Stimulated activated CD4-positive, alpha-beta T cell treated with anti-CD3 and anti-CD28 coated beads, TNF-alpha, amount 100 ng/mL, for 48 hours (primary cell): ENCODE measurements at places on chromosomes 12 and 14.

DNA sequence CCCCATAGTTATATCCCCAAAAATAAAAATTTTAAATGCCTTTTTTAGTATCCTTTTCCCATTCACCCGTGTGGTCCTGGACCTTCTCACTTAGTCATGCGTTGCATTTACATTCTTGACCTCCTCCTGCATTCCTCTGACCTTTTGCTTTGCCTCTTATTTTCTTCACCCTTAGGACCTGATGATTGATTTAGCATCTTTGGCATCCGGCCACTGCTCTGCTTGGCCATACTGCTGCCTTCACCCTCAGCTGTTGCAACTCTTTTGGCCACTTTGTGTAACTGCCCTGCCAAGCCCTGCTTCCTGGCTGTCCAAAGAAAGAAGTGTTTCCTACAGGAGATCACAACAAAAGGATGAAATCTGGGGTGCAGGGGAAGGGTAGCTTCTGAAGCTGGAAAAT lies 48.8 kb upstream of the SLC38A4 start:
- no peak for DNase-seq

DNA sequence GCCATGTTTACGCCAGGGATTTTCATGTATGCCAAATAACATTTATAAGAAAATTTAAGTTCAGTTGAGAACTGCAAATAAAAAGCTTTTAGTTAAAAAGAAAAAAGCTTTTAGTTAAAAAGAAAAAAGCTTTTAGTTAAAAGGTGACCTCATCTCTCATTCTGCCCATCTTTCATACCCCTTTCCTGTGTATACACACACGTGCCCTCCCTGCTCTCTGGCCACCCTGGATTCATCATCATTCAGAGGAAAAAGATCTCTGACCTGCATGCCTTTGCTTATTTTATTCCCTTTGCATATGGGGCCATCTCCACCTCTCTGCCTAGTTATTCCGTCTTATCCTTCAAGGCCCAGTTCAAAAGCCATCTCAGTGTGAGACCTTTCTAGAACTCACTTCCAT lies 38.1 kb upstream of the CDK17 start:
- DNase-seq: no peak

- DNase-seq: no peak
Observed at GRCh38 chr14:25308244-25308643, 258.3 kb upstream of the STXBP6 start.

GRCh38 chr12:51911788-51912711 lies 4.7 kb downstream of the ACVRL1 start:
- DNase-seq: no peak

DNA sequence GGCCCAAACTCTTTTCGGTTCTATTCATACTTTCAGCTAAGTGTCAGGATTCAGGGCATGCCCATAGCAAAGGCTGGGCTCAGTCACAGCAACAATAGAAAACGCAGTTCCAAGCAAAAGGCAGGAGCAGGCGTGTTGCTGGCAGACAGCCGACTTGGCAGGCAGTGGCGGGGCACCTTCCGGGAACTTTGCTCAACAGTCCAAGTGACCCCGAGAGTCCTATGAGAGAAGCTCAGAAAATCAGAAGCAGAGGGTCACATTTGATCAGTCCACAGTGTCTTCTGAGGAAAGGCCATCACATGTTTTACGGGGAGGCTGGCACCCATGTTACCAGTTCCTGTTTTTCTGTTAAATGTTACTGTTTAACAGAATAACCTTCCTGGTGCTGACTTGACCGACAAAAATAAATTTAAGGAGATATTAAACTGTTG lies 115.0 kb downstream of the DACT1 start:
- DNase-seq: no peak

DNA sequence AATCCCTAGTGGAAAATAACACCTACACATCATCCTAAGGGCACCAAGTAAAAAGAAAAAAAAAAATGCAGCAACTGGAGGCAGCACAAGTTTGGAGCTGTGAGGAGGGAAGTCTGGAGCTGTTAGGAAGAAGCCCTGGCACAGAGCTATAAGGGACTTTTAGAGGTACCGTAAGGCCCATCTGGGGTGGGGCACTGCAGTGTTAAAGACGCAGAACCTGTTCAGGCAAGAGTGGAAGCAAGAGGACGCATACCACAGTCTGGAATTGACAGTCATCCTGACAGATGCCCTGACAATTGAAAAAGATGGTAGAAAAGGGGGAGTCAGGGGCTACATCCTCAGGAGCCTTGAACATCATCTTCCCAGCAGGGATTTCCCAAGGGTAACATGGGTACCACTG lies 195.9 kb upstream of the PLEKHG7 start:
- no peak for DNase-seq

- no peak for DNase-seq
Observed at GRCh38 chr12:6536894-6537579, 2.7 kb downstream of the GAPDH start.

GRCh38 chr14:103071544-103072251 lies 12.3 kb upstream of the LBHD2 start:
- no peak for DNase-seq

DNA sequence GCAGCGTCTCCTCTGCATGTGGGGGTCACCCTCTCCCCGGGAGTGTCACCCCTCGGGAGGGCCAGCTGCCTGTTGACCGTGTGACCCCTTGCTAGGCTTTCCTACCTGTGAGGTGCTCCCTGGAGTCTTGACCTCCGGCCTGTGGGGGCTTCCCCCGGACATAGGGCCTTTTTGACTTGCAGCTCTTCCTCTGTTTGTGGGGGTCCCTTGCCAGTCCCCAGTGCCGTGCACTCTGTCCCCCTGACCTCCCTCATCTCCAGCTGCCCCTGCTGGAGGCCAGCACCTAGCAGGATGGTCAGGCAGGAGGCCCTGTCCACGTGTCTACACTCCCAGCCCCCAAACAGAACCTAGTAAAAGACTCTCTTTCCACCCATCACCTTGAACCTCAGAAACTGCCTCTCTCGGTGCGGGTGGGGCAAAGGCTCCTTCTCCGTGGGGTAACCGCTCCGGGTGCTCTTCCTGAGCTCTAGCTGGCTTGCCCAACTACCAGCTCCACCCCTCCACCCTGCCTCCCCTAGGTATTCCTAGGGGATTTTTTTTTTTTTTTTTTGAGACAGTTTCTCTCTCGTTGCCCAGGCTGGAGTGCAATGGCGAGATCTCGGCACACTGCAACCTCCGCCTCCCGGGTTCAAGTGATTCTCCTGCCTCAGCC lies 810 bp downstream of the AACS start:
- no peak for DNase-seq

DNA sequence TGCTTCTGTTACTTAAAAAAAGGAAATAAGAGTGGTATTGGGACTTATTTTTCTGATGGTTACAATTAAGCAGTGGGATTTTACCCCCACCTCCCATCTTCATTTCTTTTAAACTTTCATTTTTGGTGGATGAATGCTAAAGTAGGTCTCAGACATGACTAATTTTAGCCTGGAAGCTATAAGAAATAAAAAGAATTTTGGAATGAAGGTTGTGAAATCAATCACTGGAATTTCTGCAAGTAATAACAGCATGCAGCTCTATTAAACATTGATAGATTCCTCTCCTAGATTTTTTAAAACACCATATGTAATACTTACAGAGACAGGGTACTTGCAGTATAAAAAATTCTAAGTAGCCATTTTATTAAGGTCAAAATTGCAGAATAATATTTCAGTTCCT lies 164.2 kb upstream of the CLEC14A start:
- DNase-seq: no peak

- no peak for DNase-seq
Observed at GRCh38 chr14:72603639-72604038, 290.3 kb downstream of the DPF3 start.

DNA sequence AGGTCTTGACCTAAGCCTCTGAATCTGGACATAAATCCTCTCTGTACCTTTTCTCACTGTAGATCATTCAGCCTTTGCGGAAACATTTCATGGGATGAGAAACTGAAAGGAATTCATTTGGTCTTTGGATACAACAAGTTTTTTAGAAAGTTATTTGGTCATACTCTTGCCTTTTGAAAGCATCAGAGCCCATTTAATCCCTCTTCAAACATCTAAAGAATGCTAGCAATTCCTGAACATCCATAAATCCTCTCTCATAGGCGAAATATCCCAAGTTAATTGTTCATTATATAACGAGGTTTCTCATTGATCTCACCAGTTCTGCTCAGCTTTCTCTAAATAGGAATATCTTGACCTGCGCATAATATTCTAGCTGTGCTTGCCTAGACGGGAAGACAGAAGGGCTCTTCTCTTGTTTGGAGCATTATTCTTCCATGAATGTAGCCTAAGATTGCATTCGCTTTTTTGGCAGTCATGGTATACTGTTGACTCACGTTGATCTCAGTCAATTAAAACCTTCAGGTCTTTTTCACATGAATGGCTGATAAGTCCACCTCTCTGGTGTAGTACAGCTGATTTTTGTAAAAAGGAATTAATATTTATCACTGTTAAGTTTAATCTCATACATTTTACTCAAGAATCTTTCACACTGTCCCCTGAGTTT lies 24.1 kb downstream of the NTN4 start:
- no peak for DNase-seq

- DNase-seq: no peak
Observed at GRCh38 chr12:57479043-57479375, 657 bp downstream of the ARHGAP9 start.

- DNase-seq: no peak
Observed at GRCh38 chr14:53523226-53523625, 370.1 kb upstream of the DDHD1 start.

- no peak for DNase-seq
Observed at GRCh38 chr12:89129167-89129870, 223.0 kb downstream of the DUSP6 start.

DNA sequence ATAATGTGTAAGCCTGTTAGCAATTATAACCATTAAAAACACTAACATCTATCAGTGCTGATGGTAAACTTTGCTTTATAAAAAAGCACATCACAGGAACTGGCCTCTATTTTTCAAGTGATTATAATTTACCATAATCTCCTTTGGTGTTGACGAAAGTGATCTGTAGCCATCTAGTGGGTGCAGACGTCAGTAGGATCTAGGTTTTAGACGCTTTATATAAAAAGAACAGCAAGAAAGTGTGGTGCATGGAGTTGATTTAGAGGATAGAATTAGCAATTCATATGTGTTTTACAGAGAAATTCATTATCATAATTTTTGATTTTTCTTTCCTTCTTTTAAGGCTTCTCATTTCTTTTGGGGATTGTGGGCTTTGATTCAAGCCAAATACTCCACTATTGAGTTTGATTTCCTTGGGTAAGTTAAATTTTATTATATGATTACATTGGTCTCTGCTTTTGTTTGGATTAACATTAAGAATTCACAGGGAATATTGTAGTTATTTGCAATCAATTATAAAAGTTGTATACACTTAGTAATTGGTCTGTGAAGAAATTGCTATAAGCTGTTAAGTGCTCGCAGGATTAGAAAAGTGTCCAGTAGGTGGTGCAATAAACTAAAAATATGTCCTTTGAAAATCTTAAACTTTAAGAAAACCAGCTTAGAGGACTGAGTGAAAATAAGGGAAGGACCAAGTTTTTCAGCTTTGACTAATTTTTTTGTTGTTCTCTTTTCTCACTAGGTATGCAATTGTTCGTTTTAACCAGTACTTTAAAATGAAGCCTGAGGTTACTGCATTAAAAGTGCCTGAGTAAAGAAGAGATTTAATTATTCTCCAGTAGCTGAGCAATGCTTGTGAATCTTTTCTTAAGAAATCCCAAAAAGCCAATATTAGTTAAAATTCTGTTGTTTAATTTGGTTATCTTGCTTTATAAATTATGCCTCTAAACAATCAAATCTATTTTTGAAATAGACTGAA lies 59.5 kb downstream of the ETNK1 start:
- DNase-seq: no peak

DNA sequence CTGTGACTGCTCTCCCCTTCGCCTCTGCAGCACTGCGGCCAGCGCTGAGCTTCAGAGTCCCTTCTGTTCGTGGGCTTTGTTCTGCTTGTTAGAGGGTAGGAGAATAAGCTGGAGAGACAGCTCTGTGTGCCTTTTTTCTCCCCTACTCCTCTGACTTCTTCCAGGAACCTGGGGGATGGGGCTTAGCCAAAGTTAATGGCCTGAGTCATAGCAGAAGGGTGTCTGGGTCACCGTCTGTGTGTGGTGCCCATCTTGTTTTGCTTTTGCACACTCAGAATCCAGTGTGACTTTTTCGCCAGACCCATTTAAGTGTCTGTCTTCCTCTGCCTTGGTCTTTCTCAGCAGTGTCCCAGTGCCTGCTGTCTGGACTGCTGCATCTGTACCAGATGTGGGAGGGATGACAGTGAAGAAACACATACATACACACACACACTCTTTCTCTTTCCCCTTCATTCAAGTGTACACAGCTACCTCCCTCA lies 3.0 kb downstream of the KIF5A start:
- DNase-seq: no peak

DNA sequence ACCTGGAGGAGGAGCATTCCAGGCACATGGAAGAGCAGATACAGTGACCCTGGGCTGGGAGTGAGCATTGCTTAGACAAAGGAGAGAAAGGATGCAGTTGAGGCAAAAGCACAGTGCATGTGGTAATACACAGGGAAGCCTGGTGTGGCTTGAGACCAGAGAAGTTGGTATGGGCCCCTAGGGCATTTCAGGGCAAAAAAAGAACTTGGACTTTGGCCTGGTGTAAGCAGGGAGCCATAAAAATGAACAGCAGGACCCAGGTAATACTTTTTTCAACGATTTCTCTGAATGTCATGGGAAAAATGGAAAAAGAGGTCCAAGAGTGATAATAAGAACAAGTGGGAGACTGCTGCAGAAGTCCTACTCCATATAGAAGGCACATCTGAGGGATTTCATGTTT lies 163.9 kb downstream of the ASCL4 start:
- no peak for DNase-seq

- DNase-seq: no peak
Observed at GRCh38 chr14:48275301-48275700, 599.9 kb upstream of the MDGA2 start.

GRCh38 chr12:22409377-22410164 lies 75.1 kb upstream of the ST8SIA1 start:
- DNase-seq: peak; percentile 18

GRCh38 chr14:50774542-50775267 lies 56.3 kb downstream of the NIN start:
- no peak for DNase-seq

DNA sequence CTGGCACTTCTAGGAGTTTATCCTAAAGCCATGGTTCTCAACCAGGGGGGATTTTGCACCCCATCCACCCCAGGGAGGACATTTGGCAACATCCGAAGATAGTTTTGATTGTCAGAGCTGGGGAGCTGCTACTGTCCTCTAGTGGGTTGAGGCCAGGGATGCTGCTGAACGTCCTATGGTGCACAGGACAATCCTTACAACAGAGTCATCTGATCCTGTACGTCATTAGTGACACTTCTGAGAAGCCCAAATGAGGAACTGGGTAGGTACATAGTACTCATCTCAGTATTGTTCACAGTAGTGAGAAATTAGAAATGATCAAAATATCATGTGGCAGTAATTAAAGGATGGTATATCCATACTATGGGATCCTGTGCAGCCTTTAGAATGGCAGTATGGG lies 185.1 kb downstream of the CHST11 start:
- no peak for DNase-seq

GRCh38 chr14:71466251-71466650 lies 466.0 kb upstream of the RGS6 start:
- no peak for DNase-seq

GRCh38 chr14:103356024-103356682 lies 22.1 kb downstream of the EIF5 start:
- no peak for DNase-seq
